ENCODE measurements at places on chromosomes 3 and 15. TPM values are rescaled to one million over a fixed set of nuclear protein-coding genes. Genes with fewer than 3 reads are reported as not detected.

DNA sequence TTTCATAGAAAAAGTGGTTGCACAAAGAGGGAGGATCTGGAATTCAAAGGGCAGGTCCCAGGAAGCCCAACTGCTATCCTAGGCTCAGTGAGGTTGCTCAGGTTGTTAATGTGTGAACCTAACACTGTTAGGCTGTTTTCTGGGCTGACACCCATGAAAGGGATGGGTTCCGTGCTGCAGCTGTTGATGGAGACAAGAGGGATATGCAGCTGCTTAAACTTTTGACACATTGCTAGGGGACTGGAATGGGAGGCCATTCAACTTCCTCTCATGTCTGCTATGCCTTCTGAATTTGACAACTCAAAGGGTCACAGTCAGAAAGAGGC, 198.0 kb upstream of the NR2E3 start:
- H3K4me1 ChIP-seq = peaks cover 5% of the 10 kb centered on the region
- no peak overlapping the region for H3K4me3 ChIP-seq
- no peaks in the 10 kb centered on the region for H3K36me3 ChIP-seq
- peak overlapping the region; percentile 23 for H3K27ac ChIP-seq

The SH2D7 gene
- total RNA-seq = not detected

GRCh38 chr3:69532547-69533224, 146.8 kb upstream of the FRMD4B start:
- no peaks in the 10 kb centered on the region for H3K4me1 ChIP-seq
- DNase-seq = no peak
- no peaks in the 10 kb centered on the region for H3K36me3 ChIP-seq

DNA sequence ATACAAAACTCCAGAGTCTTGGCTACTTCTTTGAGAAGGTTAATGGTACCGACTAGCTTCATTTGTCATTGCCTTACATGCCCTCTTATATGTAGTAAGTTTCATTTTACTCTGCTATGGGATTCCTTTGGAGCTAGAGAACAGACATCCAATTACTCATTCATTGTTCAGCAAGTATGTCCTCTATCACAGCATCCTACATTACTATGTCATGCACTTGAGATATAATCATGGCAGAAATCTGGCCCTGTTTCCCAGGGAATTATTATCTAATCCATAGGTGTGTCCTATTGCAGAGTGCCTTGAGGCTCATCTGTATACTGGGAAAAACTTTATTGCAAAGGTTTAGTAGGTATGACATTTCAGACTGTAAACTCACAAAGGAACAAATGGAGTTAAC, 333.1 kb upstream of the NECTIN3 start:
- H3K36me3 ChIP-seq = no peaks in the 10 kb centered on the region
- H3K4me1 ChIP-seq = no peaks in the 10 kb centered on the region
- H3K27ac ChIP-seq = no peak overlapping the region
- no peak for DNase-seq

DNA sequence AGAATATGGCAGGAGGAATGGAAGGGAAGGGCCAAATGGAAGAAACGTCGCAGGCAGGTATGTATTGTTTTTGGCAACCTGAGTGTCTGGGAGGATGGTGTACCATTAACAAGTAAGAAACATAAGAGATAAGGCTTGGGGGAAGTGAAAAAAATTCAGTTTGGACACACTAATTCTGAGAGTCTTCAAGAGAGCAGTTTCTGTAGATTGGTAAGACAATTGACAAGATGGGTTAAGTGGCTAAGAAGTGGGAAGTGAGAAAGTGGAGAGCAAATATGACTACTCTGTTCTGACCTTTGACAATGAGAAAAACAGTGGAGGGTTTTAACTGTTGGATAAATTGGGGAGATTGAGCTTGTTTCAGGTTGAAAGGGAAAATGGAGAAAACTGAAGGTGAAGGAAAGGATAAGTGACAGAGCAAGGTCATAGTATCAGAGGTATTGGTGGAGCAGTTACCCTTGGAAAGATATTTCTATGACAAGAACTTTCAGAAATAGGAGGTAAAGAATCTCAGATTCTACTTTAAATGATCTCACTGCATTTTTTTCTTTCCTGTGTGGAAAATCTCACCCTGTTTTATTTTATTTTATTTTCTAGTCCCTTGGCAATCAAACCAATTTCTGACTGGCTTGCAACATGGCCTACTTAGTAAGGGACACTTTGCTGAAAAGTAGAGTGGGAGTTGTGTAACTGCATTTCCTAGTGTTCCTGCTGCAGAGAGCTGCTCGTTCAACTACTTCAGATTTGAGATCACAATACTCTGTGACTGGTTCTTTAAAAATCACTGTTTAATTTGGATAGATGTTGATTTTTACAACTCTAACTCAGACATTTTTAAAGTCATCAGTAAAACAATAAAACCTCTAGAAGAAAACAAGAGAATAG, 23.1 kb upstream of the GABPB1 start:
- H3K27me3 ChIP-seq = no peaks in the 10 kb centered on the region
- no peak overlapping the region for H3K27ac ChIP-seq
- no peaks in the 10 kb centered on the region for H3K36me3 ChIP-seq
- no peak for DNase-seq
- H3K4me3 ChIP-seq = no peak overlapping the region

The RTP3 gene
- not detected for total RNA-seq

The GLDN gene
- total RNA-seq = 67.2 TPM

The FBXW12 gene
- total RNA-seq = 0.32 TPM

The SUSD5 gene
- total RNA-seq = 0.66 TPM

The FSTL1 gene
- total RNA-seq = 1,263 TPM

GRCh38 chr3:25009665-25010064, 418.4 kb upstream of the RARB start:
- no peaks in the 10 kb centered on the region for H3K4me1 ChIP-seq
- H3K27ac ChIP-seq = no peak overlapping the region
- H3K27me3 ChIP-seq = no peaks in the 10 kb centered on the region

- DNase-seq = no peak
- no peak overlapping the region for H3K4me3 ChIP-seq
- H3K4me1 ChIP-seq = peaks cover under 1% of the 10 kb centered on the region
- no peaks in the 10 kb centered on the region for H3K36me3 ChIP-seq
Observed at GRCh38 chr3:126481808-126482502, 6.3 kb upstream of the ZXDC start.

DNA sequence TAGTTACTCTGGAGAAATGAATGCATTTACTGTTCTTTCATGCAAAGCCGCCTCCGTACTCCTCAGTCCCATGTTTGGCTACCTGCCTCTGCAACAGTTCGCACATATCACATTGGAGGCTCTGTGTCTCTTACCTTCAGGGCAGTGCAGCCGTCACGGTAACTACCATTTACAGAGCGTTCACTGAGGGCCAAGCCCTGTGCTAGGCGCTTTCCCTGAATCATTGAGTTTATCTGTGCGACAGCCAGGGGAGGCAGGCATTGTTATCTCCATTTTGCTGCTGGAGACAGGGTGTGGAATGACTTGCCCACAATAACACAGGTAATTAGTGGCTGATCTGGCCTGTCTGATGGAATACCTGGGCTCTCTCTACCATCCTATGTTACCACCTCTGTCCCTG, 115.0 kb downstream of the THSD4 start:
- no peaks in the 10 kb centered on the region for H3K27me3 ChIP-seq
- no peaks in the 10 kb centered on the region for H3K36me3 ChIP-seq
- H3K4me1 ChIP-seq = no peaks in the 10 kb centered on the region

- H3K36me3 ChIP-seq = no peaks in the 10 kb centered on the region
- no peaks in the 10 kb centered on the region for H3K27me3 ChIP-seq
- H3K4me3 ChIP-seq = no peak overlapping the region
- no peaks in the 10 kb centered on the region for H3K4me1 ChIP-seq
Observed at GRCh38 chr3:31077826-31078225, 183.4 kb upstream of the GADL1 start.

The DUOX2 gene
- 0.98 TPM for total RNA-seq

GRCh38 chr15:77070495-77071304, at the start of gene TSPAN3:
Gene TSPAN3, minus strand, starts transcription at chr15:77071109. Its CDS starts 155 bp downstream, at chr15:77070954.
- H3K27ac ChIP-seq = peak within 1 kb of the TSS; percentile 94
- no peaks in the 10 kb centered on the region for H3K27me3 ChIP-seq
- peak; percentile 86 for DNase-seq
- peak within 1 kb of the TSS; percentile 98 for H3K4me3 ChIP-seq

The HSPBAP1 gene
- total RNA-seq = 15.7 TPM

The CHRNA7 gene
- total RNA-seq = 2.3 TPM

DNA sequence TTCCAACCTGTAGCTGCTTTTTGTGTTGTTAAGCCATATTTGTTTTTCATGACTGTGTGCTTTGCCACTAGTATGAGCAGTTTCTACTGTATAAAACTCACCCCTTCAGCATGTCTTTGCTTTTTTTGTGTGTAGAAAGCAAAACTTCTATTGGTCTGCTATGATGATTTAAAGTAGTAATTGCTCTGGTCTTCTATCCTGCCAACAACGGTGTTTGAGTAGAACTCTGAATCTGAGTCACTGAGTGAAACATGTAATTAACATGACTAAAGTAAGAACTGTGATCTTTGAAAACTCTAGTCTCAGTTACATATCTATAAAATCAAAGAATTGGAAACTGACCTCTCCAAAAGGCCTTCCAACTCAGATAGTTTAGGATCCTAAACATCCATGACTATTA, 133.6 kb downstream of the TPRG1 start:
- no peak overlapping the region for H3K4me3 ChIP-seq
- no peaks in the 10 kb centered on the region for H3K36me3 ChIP-seq
- H3K27ac ChIP-seq = peak overlapping the region; percentile 77

DNA sequence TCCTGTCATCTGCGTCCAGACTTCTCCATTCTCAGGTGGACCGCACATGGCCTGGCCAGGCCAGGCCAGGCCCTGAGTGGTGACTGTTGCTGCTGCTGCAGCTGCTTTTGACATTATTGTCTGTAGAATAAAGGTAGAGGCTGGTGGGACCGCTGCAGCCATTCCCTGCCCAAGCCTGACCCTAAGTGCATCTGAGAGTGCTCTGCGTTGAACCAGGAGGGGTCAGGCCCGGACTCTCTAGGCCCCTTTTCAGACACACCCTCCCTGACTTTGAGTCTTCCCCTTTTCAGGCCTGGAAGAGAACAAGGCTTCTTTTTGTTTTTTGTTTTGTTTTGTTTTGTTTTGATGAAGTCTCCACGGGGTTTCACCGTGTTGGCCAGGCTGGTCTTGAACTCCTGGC, 54.6 kb upstream of the FLNB start:
- no peak for DNase-seq
- H3K27me3 ChIP-seq = no peaks in the 10 kb centered on the region
- H3K4me1 ChIP-seq = peaks cover 4% of the 10 kb centered on the region
- peak overlapping the region; percentile 74 for H3K27ac ChIP-seq
- H3K4me3 ChIP-seq = no peak overlapping the region
- H3K36me3 ChIP-seq = no peaks in the 10 kb centered on the region

Measured in breast epithelium (tissue), 4 donors.